ENCODE measurements at places on chromosomes 4 and X.
A peak's percentile ranks its signal among the peaks of the same experiment; 100 is the strongest.

- no peak for DNase-seq
These were observed 6.9 kb downstream of the SH3TC1 start for GRCh38 chr4:8205749-8206611.

GRCh38 chr4:168486912-168487281 lies 6.6 kb upstream of the DDX60L start:
- DNase-seq, result no peak

GRCh38 chr4:177237291-177237690 lies 72.4 kb upstream of the NEIL3 start:
- DNase-seq, result no peak

DNA sequence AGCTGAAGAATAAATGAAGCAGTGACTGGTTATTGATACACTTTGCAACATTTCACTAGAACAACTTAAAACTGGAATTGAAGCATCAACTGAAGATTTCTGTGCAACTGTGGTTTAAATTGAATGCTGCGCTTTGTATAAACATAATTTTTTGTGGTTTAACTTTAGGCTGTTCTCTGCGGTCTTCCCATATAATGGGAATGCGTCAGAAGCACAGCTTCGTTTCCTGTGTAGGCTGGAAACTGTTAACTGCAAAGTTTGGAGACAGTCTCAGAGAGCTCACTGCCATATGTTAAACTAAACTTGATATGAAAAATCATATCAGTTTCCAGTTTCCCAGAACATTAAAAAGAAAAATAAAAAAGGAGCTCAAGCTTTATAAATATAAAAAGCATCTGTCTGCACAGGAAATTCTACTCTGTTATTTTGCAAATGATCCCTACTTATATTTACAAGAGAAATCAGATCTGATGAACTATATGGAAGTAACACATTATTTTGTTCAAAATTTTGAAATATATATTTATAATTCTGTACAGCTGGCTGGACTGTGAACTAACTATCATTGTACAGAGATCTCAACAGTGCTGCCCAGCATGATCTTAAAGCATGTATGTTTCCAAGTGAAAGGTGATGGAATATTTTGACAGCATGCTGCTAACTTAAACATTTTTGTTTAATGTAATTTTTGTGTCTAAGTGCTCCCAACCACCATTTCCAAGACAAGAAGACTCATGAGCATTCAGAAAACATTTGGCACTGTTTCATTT lies 139.9 kb downstream of the NDST3 start:
- peak; percentile 48 for DNase-seq

DNA sequence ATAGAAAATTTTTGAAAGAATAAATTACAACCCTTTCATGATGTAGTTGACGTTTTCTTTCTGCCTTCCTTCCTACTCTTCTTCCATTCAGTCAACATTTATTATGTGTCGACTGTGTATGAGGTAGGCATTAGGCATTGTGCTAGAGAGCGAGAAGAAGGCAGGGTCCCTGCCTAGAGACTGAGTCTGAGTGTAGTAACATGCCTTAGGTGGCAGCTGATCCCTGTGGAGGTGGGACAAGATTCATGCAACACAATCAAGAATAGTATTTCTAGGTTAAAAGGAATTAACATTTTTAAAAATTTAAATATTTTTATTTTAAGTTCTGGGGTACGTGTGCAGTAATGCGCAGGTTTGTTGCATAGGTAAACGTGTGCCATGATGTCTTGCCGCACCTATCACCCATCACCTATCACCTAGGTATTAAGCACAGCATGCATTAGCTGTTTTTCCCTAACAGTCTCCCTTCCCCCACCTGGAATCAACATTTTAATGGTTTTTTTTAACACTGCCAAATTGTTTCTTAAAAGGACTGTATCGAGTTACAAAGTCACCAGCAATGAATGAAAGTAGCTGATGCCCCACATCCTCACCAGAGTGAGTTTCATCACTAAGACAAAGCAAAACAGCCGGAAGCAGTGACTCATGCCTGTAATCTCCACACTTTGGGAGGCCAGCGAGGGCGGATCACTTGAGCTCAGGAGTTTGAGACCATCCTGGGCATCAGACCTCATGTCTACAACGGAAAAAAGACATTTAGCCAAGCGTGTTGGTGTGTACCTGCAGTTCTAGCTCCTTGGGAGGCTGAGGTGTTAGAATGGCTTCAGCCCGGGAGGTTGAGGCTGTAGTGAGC lies 84.0 kb downstream of the WWC2 start:
- peak; percentile 66 for DNase-seq

DNA sequence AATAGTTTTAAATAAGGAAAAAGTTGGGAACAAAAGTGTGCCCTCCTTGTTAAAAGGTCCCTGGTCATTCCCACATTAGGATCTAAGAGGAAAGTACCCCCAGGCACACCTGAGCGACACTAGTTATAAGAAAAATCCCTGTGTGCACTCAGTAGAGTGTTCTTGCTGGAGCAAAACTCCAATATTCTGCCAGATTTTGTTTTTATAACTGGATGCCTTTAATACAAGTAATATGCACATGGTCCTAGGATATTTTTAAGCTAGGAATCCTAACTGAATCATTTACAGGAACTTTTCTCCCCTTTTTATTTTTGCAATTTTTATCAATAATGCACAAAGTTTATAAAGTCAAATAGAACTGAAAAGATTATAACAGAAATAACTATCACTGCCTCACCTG lies 68.6 kb downstream of the BEND4 start:
- DNase-seq, result no peak

DNA sequence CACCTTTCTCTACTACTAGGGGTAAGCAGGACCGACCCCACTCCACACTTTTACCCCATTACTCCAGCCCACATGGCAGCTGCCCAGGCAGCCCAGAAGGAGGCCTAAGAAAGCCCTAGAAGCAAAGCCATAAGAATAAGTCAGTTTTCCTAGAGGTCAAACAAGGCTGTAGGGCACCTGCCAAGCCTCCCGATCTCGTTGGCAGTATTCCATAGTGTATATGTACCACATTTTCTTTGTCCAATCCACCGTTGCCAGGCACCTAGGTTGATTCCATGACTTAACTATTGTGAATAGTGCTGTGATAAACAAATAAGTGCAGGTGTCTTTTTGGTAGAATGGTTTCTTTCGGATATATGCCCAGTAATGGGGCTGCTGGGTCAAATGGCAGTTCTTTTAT lies 54.2 kb downstream of the RHOXF2B start:
- DNase-seq, result no peak

DNA sequence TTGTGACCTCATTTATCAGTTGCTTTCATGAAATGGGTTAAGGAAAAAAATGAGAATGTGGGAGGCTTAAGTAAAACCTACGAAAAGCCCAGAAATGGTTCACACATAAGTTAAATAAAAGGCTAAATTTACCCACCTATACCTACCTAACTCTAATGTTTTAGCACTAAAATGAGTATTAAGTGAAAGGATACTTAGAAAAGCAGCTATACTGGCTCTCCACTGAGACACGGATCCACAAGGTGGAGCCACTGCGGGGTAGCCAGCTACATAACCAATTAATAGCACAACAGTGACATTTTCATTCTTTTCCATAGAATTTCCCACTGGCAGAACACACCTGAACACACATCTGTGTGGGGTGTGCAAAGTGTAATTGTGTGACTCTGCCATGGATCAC lies 101.9 kb downstream of the MAML3 start:
- DNase-seq, result peak; percentile 23

DNA sequence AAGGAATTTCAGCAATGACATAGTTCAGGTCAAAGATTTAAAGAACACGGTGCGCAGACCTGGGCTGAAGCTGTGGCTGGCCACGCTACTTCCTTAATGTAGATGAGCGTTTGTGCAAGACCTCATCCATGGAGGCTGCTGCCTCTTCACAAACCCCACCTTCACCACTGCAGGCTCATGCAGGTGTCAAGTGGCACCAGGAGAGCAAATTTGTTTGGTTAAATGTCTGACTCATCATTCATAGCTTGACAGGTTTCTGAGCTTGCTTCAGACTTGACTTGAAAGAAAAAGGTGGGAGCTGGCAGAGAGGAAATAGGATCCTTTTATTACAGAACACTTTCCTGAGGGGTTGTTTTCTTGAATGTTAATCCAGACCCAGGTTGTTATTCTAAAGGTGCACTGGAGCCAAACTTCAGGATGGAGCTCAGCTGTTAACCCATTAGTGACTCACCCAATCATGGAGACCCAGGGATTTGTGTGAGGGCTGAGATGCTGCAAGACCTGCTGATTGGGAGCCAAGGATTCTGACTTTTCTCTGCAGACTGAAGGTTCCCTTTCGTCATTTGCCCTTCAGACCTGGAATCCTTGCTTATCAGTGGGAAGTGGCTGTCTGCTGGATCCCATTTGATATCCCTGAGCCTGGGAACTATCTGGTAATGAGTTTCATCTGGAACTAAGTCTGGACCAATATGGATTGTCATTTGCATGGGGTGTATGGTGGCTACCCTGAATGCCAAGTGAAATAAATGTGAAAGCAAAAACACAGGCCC lies 315.3 kb downstream of the PTTG2 start:
- no peak for DNase-seq

DNA sequence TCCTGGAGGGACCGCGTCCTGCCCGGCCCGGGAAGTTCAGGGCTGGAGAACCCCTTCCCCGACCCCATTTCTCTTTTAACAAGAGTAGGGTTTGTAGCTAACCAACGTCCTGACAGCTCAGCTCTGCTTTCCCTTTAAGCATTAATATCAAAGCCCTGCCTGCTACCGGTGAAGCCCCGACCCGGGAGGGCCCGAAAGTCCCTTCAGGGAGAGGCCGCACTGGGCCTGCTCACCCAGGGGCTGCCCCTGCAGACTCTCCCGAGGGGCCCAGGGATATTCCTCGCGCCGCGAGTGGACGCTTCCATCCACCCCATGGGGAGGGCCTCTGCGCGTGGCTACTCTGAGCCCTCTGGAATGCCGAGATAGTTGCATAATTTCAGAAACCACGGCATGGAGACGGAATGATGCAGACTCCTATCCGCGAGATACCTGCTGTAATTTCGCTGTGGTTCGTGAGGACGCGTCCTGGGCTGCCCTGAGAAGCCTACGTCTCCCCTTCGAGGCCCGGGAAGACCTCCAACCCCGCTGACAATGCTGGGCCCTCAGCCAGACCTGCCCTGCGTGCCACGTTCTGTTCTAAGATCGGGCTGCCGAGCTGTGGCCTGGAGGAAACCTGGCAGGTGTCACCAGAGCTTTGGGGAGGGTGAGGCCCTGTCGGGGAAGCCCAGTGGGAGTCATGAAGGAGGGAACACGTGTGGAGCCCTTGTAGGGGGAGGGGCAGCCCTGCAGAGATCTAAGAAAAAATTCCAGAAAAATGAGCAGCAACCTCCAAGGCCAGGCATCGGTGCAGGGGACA lies 999 bp upstream of the CTBP1 start:
- DNase-seq, result peak; percentile 24

DNA sequence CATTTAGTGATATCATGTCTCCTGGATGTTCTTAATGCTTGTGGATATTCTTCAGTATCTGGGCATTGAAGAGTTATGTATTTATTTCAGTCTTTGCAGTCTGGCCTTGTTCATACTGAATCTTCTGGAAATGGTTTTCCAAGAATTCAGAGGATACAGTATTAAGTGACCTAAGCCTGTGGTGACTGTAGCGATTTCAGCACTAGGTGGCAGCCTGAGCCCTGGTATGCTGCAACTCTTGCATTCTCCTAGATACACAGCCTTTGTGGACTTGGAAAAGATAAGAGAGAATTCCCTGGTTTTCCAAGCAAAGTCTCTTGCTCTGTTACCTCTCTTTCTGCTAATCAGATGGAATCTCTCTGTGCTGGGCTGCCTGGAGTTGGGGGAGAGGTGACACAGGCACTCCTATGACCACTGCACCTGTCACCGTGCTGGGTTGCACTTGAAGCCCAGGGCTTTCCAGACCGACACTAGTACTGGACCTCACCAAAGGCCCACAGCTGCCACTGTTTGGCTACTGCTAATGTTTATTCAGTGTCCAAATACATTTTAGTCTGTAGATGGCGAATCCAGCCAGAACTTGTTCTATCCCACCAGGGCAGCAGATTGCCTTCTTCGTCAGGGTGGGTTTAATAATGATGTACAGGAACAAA lies 19.3 kb upstream of the SPIN2A start:
- no peak for DNase-seq

DNA sequence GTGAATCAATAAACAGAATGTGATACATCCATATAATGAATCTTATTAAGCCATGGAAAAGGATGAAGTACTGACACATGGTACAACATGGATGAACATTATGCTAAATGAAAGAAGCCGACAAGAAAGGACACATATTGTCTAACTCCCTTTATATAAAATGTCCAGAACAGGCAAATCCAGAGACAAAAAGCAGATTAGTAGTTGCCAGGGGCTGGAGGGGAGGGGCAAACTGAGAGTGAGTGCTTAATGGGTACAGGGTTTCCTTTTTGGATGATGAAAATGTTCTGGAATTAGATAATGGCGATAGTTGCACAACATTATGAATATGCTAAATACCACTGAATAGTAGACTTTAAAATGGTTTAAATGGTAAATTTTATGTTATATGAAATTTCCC lies 17.4 kb downstream of the ADGRG4 start:
- DNase-seq, result no peak

DNA sequence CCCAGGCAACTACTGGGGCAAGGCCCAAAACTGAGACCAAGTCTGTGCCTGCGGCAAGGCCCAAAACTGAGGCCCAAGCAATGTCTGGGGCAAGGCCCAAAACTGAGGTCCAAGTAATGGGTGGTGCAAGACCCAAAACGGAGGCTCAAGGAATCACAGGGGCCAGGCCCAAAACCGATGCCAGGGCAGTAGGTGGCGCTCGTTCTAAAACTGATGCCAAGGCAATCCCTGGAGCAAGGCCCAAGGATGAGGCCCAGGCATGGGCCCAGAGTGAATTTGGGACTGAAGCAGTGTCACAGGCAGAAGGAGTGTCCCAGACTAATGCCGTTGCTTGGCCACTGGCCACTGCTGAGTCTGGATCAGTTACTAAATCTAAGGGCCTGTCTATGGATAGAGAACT lies 2.7 kb downstream of the GPRASP2 start:
- DNase-seq, result no peak

DNA sequence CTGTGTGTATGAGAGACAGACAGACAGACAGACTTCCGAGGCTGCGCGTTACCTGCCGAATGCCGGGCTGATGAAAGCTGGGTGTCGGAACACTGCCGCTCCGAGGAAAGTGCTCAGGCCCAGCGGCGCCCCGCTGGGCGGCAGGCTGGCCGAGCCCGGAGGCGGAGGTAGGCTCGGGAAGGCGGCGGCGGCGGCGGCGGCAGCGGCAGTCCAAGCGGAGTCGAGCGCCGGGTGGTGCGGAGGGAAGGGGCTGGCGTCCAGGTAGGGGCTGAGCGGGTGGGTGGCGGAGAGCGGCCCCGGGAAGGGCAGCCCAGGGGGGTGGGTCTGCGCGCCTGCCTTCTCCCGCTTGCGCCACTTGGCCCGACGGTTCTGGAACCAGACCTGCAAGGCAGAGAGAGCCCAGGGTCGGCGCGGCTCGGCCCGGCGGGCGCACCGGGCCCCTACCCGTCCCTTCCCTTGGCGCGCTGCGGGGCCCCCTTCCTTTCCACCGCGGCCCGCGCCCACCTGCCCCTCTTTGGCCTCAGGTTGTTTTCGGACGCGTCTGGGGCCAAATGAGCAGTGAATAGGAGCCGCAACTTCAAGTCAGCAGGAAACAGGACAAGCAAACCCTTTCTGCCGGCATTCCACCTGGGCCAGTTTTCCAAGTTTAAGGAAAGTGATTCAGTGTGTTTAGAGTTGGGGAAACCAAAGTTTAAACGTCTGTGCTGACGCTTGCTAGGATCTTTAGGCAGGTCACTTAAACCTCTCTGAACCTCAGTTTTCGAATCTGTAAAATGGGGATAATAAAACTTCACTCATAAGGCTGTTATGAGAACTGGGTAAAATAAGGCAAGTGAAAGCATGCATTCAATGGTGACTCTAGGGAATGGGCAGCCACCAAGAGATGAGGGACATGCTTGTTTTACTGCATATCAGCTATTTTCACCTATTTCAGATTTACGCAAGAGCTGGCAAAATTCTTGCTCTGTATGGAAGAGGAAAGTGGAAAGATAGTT lies 8.4 kb downstream of the ARX start:
- no peak for DNase-seq

All from GM04504 (cell line).